WERI-Rb-1 (cell line): ENCODE measurements at places on chromosomes 12 and 14.

- no peak for DNase-seq
These were observed 29.0 kb downstream of the MAGOHB start for GRCh38 chr12:10584415-10584814.

GRCh38 chr12:112029301-112029700 lies 16.1 kb downstream of the ERP29 start:
- DNase-seq, result no peak

DNA sequence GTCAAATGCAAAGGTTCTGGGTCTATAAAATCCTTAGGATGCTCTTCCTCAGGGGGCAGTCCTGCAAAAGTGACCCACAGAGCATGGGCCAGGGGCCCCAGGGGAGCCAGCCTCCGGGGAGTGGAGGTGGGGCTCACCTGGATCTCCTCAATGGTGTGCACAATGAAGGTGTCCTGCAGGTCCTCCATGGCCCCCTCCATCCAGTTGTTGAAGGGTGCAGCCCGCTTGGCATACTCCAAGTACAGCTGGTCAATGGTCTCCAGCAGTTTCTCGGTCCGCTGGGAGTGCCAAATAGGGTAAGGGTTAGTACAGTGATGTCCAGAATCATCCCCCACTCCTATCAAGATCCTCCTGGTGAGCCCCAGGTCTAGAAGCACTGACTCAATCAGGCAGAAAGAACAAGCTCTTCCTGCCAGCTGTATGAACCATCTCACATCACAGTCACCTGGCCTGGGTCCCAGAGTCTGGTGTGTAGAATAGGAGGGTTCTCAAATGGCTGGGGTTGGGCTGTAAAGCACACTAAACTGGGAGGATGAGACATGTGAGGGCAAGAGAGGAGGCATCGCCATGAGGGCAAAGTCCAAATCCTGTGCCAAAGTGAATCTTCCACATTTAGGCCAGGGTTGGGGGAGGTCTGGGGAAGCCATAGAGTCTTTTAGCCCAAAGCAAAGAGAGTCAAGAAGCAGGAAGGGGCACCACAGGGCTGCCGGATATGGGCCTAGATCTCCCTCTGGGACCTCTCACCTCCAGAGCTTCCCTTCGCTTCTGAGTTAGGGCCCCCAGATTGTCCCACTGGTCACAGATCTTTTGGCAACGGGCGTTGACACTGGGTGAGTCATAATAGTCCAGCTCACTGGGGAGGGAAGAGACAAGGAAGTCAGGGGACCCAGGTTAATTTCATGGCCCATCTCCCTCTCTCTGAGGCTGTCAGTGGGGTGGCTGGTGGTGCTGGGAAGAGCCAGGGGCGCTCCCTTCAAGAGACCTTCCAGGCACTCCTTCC lies 91.5 kb upstream of the ZFP36L1 start:
- no peak for DNase-seq

DNA sequence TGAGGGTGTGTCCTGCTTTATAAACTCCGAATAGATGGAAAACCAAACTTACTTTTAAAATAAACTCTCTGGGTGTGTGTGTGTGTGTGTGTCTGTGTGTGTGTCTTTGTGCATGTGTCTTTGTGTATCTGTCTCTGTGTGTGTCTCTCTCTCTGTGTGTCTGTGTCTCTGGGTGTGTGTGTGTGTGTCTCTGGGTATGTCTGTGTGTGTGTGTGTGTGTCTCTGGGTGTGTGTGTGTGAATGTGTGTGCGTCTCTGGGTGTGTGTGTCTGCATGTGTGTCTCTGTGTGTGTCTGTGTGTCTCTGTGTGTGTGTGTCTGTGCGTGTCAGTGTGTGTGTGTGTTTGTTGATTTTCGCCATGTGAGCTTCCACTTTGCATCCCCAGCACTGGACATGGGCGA lies 9.2 kb downstream of the RAN start:
- DNase-seq, result no peak

- DNase-seq, result no peak
These were observed 279.4 kb downstream of the FOXN3 start for GRCh38 chr14:89137526-89138163.

- no peak for DNase-seq
These were observed 177.6 kb upstream of the LMNTD1 start for GRCh38 chr12:25730489-25731349.

DNA sequence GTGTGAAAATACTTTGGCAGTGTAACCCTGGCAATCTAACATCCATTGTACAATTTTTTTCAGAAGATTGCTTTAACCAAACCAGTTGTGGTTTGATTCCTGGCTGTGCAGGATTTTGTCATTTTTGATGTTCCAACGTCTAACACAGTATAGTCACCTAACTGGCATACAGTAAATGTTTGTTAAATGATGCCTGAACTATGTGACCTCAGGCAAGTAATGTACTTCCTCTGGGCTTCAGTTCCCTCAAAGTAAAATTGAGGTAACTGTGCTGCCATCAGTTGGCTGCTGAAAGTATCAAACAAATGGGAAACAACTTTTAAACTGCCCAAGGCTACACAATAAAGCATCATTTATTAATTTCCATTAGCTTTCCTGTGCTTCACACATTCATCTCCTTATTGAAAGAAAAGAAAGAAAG lies 4.3 kb downstream of the TM7SF3 start:
- DNase-seq, result no peak

- no peak for DNase-seq
These were observed 1066.1 kb downstream of the FLRT2 start for GRCh38 chr14:86596024-86596423.

DNA sequence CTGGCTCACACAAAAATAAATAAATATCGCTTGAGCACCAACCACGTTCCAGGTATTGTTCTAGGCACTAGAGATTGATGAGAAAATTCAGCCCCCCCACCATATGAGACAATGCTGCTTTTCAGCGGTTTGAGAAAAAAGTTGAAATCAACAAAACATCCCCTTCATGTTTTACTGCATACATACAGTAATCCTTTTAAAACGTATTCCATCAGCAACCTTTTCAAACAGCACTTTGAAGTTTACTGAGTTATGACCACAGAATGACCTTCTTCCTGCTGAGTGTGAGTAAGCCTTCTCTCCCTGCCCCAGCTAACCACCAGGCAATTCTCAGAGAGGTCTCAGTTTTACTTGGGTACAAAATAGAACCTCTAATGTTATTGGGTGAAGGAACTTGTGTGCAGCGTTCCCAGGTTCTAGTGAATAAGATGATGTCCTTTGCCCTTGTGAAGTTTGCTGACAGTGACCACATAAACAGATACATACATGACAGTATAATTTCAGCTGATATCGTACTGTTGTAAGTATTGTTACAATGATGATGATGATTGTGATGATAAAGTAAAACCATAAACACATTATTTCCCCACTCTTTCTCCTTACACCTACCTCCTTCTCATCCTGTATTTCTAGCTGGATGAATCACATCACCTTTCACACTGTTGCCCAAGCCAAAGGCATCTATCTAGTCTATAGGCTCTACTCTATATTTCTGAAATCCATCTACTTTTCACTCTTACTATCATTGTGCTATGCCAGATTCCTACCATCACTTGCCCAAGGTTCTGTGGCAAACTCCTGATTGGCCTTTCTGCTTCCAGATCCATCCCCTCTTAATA lies 124.4 kb upstream of the KRR1 start:
- DNase-seq, result no peak
